ENCODE measurements at places on chromosomes 13 and 19.

- no peak for DNase-seq
Measured at GRCh38 chr19:402786-403185, 6.2 kb downstream of the C2CD4C start.

DNA sequence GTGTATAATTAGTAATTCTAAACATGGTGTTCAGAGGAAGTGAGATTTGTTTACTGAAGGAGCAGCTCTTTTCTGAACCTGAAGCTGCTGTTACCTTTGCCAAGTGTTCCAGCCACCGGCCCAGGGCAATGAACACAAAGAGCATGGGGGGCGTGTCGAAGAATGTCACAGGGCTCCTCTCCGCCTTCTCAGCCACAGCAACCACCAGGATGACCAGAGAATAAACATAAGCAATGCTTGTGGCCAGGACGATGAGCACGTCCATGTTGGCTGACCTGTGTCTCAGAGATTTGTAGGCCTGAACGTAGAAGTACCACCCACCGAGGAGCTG is 53.1 kb downstream of the ATP7B start:
- no peak for DNase-seq

GRCh38 chr19:48551437-48552302 is at the start of gene SULT2B1:
SULT2B1 (plus strand) TSS chr19:48552172; CDS start chr19:48552253, 81 bp downstream.
- DNase-seq = no peak

DNA sequence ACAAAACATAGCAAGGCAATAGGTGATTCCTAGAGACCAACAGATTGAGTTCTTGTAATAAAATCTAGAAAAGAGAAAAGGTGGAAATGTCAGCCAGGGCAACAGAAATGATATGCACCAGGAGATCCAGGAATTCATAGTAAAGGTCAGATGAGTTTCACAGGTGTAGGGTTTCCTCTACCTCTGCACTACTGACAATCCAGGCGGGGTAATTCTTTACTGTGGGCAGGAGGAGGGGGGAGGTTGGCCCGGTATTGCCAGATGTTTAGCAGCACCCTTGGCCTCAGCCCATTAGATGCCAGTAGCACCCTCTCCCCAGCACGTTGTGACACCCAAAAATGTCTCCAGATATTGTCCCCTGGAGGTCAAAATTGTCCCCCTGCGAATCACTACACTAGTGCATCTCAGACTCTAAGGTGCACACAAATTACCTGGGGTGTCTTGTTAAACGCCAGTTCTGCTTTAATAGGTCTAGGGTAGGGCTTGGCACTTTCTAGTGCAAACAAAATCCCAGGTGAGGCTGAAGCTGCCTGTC is 3.5 kb upstream of the UBAC2 start:
- DNase-seq = no peak

GRCh38 chr13:36549755-36550154 is 117.5 kb downstream of the CCNA1 start:
- DNase-seq = no peak

- no peak for DNase-seq
Measured at GRCh38 chr13:41216160-41216559, 21.8 kb upstream of the KBTBD7 start.

DNA sequence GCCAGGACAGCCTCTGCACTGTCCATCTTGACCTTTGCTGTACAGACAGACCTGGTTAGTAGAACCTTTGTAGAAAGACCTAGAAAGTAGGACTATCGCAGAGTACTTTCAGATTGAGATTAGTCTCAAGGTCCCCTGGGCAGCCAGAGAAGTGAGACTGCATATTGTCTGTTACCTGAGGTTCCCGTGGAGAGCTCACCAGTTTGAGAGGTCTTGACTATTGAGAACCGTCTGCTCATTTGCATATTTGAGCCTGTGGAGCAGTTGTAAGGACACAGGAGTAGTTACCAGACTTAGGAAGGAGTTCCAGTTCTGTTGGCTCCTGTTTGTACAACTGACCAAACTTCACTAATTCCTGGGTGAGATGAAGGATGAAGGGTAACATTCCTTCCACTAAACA is 66.2 kb downstream of the SPATA13 start:
- DNase-seq = no peak

DNA sequence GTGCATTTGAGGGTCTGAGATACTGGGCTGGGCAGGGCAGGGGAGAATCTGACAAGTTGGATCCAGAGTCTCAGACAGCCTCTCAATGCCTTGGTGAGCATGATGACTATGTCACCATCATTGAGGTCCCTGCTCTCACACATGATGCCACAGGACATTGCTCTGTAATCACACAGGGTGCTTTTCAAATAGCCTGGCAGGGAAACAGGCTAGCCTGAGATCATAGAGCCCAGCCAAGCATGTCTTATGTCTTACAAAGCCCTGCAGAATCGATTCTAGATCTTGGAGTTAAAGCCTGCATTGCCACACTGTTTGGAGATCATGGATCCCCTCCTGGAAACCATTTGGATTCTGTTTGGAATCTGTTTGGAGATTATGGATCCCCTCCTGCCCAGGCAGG is 5.3 kb downstream of the KCNN1 start:
- no peak for DNase-seq

- no peak for DNase-seq
Measured at GRCh38 chr13:104487006-104487405, 1420.8 kb upstream of the SLC10A2 start.

All from B cell (primary cell).